ENCODE measurements at places on chromosomes 12 and 14.
A peak's percentile ranks its signal among the peaks of the same experiment; 100 is the strongest.

- DNase-seq: no peak
Measured at GRCh38 chr12:127363392-127363791, 903.6 kb upstream of the TMEM132C start.

DNA sequence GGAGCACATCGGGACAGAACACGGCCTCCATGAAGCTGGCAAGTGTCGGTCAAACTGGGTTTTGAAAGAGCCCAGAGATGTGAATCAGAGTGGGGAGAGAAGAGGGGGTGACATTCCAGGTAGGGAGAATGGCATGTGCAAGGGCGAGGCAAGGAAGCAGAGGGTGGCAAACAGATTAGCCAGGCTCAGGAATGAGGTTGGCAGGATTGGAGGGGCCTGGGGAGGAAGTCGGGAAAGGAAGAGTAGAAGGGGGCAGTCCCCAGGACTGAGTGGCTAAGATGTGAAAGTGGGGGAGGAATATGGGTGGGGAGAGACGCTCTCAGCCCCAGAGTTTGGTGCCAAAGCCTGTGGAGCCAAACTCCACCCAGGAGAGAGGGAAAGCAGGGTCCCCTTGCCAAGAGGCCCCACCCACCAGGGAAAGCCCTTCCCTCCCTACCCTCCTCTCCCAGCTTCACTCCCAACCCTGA is 5.5 kb upstream of the HDAC7 start:
- no peak for DNase-seq

GRCh38 chr14:69432364-69432763 is 33.9 kb downstream of the SLC39A9 start:
- no peak for DNase-seq

- DNase-seq: no peak
Measured at GRCh38 chr12:1041478-1041877, 50.5 kb downstream of the ERC1 start.

- peak; percentile 36 for DNase-seq
Measured at GRCh38 chr12:96419576-96420276, 19.5 kb upstream of the CDK17 start.

DNA sequence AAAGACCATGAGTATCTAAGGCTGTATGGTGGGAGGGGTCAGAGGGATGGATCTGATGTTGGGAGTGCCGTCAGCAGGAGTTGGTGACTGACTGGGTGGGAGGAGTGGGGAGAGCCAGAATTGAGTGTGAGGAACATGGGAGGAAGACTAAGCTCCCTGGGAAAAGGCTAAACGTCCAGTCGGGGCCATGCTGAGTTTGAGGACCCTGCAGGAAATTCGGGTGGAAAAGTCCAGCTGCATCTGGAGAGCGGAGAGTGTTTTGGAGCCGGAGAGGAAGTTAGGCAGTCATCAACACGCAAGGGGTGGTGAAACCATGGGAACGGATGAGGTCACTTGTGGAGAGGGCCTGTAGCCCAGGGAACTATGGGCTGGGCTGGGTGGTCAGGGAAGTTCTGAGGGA is 60.9 kb downstream of the ELK3 start:
- no peak for DNase-seq

- DNase-seq: no peak
Measured at GRCh38 chr14:57462551-57462950, 31.1 kb downstream of the CCDC198 start.

DNA sequence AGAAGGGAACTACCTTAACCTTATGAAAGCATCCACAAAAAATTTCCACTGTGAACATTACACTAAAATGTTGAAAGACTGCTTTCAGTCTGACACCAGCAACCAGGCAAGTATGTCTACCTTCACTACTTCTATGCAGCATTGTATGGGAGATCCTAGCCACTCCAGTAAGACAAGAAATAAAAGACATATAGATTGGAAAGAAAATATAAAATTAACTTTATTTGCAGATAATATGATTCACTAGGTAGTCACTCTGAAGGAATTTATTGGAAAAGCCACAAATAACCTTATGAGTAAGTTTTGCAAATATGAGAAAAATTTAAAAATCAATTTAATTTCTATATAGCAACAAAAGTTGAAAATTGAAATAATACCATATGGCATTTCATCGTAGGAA is 172.0 kb downstream of the RERGL start:
- no peak for DNase-seq

DNA sequence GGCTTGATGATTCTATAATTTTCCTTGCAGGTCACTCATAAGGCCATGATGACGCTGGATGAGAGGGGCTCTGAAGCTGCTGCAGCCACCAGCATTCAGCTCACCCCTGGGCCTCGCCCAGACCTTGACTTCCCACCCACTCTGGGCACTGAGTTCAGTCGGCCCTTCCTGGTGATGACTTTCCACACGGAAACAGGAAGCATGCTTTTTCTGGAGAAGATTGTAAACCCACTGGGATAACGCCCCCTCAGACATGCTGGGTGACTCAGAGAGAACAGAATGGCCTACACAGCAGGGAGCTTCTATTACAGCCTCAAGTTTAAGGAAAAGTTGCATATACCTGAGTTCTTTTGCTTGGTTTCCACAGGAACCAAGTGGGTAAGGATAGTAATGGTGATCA is 34.3 kb downstream of the SERPINA3 start:
- no peak for DNase-seq

DNA sequence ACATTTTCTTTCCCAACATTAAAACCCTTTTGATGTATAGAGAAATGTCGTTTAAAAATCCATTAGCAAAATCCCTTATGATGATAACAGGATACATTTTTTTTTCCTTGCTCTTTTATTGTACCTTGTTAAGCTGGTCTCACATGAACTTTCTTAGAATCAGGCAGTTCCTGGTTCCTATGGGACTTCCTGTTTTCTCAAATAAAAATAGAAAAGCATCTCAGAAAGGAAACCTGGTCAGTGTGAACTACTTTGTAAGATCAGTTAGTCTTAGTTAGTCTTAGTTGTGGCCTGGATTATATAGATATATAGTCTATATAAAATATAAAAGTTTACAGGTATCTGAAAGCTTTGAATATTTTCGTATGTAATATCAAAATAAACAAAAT is 40.3 kb downstream of the LEMD3 start:
- no peak for DNase-seq

- DNase-seq: no peak
Measured at GRCh38 chr14:22266142-22266442, 322.9 kb downstream of the DAD1 start.

- DNase-seq: no peak
Measured at GRCh38 chr14:94383777-94384176, 4.6 kb downstream of the SERPINA1 start.

GRCh38 chr12:7264538-7264937 is 39.3 kb upstream of the ACSM4 start:
- no peak for DNase-seq

GRCh38 chr12:109098651-109099050 is 1.3 kb downstream of the UNG start:
- DNase-seq: no peak

DNA sequence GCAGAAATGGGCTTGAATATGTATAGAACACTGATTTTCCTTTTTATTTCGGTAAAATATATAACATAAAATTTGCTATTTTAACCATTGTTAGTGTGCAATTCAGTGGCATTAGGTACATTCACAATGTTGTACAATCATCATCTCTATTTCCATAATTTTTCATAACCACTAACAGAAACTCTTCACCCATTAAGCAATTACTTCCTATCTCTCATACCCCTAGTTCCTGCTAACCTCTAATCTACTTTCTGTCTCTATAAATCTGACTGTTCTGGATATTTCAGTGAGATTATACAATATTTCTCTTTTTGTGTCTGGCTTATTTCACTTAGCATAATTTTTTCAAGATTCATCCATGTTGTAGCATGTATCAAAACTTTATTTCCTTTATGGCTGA is 8.9 kb upstream of the RNF212B start:
- no peak for DNase-seq

- no peak for DNase-seq
Measured at GRCh38 chr14:90336985-90337384, 5.2 kb upstream of the NRDE2 start.

DNA sequence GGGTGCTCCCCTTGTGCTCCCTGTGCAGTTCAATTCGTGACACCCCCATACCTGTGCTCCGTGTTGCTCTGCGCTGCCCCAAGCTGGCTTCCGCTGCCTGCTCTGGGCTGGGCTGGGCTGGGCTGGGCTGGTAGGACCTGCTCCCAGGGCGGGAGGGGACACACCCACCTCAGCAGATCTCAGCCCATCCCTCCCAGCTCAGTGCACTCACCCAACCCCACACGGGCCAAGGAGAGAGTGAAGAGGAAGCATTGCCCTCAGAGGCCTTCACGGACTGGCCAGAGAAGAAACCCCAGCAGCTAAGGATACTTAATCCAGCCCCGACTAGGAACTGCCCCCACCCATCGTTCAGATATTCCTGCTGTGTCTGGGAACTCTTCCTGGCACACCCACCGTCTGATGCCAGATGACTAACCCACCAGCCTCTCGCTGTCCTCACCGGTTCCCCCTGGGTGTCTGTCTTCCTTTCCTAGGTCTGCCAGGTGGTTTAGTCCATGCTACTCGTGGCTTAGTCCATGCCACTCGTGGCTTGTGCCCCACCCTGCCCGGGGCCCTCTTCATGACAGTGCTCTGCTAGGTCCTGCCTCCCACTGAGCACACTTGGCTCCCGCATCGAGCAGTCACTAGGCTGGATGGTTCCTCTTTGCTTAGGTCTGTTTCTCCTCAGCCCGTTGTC is at the start of gene LPAR5:
LPAR5 (minus strand) TSS at position 104 of the 676 bp plus-strand sequence. CDS start 14,711 bp downstream, outside the sequence.
- peak; percentile 76 for DNase-seq

DNA sequence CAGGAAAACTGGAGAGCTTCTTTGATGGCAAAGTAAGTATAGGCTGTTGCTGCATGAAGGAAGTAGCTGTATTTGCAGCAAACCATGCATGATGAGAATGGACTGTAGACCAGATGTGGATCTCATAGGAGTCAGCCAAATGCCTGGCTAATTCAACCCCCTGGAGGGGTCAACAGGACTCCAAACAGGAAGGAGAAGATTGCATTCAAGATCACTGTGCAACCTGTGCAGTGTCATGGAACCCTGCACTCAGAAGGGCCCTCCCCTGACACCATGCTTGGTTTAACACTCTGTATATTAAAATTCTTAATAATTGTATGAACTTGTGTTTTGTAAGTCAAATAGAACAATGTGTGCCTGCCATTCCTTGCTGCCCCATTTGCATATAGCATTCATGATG is 225.1 kb upstream of the FSCB start:
- no peak for DNase-seq

- DNase-seq: no peak
Measured at GRCh38 chr12:132437252-132437932, 52.6 kb upstream of the FBRSL1 start.

DNA sequence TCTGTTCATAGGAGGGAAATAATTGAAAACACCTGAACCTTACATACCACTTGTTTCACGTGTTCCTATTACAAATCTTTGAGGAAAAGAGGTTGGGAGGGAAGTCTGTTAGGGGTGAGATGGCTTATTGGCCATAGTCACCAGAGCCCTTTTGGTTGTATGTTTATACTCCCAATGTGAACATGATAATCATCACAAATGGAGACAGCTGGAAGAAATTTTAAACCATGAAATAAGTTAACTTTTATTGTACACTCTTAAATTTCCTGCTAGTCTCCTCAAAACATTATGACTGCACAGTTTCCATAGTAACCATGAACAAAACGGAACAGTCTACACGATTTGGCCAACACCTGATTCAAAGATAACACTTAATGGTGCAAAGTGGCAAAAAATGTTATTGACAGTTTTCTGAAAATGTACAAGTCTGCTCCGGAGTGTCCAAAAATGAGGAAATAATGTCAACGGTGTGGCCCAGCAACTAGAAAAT is 56.9 kb downstream of the LMNTD1 start:
- no peak for DNase-seq

- no peak for DNase-seq
Measured at GRCh38 chr14:91380610-91381371, 36.8 kb downstream of the CCDC88C start.

GRCh38 chr12:27478949-27479348 is 32.4 kb downstream of the SMCO2 start:
- no peak for DNase-seq

DNA sequence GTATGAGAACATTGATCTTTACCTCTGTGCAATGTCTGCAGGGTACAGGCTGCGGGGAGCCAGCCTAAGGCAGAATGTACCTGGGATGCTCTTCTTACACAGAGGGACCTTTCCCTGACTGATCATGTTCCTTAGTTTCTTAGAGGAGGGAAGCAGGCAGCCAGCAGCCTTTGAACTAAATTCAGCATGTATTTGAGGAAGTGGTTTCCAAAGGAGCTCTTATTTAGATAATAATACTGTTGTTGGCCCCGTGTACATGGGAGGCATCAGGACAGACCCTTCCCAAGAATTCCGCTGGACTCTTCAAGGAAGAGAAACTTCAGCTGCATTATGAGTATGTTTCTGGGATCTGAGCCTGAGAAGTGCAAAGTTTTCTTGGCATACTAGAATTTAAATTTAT is 98.8 kb downstream of the CCDC92 start:
- DNase-seq: no peak

- no peak for DNase-seq
Measured at GRCh38 chr12:128554546-128555304, 269.0 kb downstream of the SLC15A4 start.

- DNase-seq: no peak
Measured at GRCh38 chr12:127823801-127824200, 443.2 kb upstream of the TMEM132C start.

DNA sequence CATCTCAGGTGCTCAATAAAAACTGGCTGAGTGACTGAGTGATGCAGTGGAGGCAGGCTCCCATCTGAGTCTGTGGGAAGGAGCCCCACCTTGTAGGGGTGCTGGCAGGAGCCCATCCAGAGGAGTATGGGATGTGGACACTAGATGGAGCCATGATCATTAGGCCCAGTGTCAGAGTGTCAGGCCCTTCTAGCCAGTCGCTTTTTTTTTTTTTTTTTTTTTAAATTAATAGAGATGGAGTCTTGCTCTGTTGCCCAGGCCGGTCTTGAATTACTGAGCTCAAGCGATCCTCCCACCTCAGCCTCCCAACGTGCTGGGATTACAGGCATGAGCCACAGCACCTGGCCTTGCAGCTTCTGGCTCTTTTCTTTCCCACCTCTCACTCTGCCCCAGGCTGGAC is 11.5 kb downstream of the RITA1 start:
- DNase-seq: peak; percentile 67

- DNase-seq: no peak
Measured at GRCh38 chr12:128755566-128755965, 68.2 kb downstream of the SLC15A4 start.

GRCh38 chr14:23043145-23043544 is 1.1 kb downstream of the PSMB11 start:
- no peak for DNase-seq

DNA sequence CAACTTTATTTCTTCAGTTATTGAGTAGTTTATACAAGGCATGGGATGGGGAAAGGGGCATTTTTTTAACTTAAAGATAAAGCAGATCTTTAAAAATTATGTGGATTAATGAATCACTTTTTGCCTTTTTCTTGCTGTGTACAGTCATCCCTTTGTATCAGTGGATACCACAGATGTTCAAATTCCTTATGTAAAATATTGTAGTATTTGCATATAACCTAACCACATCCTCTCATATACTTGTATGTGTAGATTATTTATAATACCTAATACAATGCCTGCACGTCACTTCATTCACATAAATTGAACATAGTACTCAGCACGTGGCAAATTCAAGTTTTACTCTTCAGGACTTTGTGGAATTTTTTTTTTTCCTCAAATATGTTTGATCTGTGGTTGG is 66.5 kb upstream of the MON2 start:
- no peak for DNase-seq

GRCh38 chr12:95200128-95200894 is 17.0 kb downstream of the FGD6 start:
- DNase-seq: no peak
